H9 (cell line): ENCODE measurements at places on chromosomes 7 and 10.
A peak's percentile ranks its signal among the peaks of the same experiment; 100 is the strongest.

DNA sequence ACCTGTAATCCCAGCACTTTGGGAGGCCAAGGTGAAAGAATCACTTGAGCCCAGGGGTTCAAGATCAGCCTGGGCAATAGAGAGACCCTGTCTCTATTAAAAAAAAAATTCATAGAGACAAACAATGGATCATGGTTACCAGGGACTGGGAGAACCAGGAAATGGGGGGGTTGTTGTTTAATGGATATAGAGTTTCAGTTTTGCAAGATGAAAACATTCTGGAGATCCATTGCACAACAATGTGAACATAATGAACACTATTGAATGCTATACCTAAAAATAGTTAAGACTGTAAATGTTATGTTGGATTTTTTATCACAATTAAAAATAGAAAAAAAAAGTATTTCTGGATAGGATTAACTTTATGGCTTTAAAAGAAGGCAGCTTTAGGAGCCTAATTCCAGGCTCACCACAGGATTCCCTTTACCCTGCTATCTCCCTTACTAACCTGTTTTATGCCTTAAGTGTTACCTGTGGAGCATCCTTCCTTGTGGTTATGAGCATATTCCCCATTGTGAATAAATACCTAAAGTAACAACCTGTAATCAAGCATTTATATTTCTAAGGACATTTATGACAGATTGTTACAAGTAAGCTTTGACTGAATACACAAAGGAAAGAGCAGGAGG, 45.1 kb upstream of the SGCE start:
- DNase-seq: no peak
- H3K4me3 ChIP-seq: no peak overlapping the region
- H3K4me1 ChIP-seq: no peaks in the 10 kb centered on the region
- peak overlapping the region; percentile 85 for H3K27ac ChIP-seq
- no peaks in the 10 kb centered on the region for H3K27me3 ChIP-seq

- peaks cover 3% of the 10 kb centered on the region; the same call in 1 of the 2 replicates for H3K4me1 ChIP-seq
- no peak overlapping the region for H3K4me3 ChIP-seq
- DNase-seq: no peak
- no peak overlapping the region for H3K27ac ChIP-seq
- H3K36me3 ChIP-seq: peaks cover 8% of the 10 kb centered on the region; the same call in 1 of the 2 replicates
These were observed 178.9 kb downstream of the SRPK2 start for GRCh38 chr7:105209870-105210269.

DNA sequence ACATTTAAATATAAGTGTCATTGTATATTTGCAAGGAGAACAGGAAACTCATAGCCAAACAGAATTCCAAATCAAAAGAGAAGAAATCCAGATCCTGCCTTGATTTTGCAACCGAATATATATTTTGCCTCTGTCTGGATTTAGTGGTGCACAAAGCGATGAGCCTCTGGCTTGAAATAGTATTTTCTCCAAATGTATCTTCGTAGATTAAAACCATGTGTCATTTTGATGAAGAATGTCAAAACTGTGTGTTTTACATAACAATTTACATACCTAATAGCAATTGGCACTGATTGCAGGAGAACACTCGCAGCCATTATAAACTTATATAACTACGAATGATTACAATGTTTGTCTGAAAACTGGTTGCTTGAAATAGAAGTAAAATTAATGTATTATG, 156.4 kb downstream of the ARID5B start:
- H3K27ac ChIP-seq: no peak overlapping the region
- DNase-seq: no peak
- no peaks in the 10 kb centered on the region for H3K4me1 ChIP-seq
- H3K36me3 ChIP-seq: no peaks in the 10 kb centered on the region

DNA sequence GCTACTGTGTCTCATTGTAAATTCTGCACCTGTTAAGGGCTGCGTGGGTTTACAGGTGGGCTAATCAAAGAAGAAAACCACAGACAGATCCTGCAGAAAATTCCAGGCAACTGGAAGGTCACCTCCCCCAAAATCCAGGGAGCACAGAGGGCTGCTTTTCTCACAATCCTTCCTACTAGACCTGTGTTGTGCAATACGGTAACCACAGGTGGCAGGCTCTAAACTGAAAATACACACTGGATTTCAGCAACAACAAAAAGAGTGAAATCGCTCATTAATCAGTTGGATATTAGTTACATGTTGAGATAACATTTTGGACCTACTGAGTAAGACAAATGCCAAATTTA, 83.2 kb downstream of the SLC16A9 start:
- H3K27ac ChIP-seq: no peak overlapping the region
- no peak overlapping the region for H3K4me3 ChIP-seq
- no peaks in the 10 kb centered on the region for H3K36me3 ChIP-seq
- no peaks in the 10 kb centered on the region for H3K27me3 ChIP-seq
- no peak for DNase-seq
- H3K4me1 ChIP-seq: 0 out of 2 replicates have a peak, but pooled peaks cover 2% of the 10 kb centered on the region

- H3K4me1 ChIP-seq: no peaks in the 10 kb centered on the region; the same call in 1 of the 2 replicates
- no peaks in the 10 kb centered on the region for H3K36me3 ChIP-seq
- no peak overlapping the region for H3K27ac ChIP-seq
- no peak for DNase-seq
- H3K27me3 ChIP-seq: no peaks in the 10 kb centered on the region
These were observed 51.5 kb downstream of the AFAP1L2 start for GRCh38 chr10:114352653-114353298.

DNA sequence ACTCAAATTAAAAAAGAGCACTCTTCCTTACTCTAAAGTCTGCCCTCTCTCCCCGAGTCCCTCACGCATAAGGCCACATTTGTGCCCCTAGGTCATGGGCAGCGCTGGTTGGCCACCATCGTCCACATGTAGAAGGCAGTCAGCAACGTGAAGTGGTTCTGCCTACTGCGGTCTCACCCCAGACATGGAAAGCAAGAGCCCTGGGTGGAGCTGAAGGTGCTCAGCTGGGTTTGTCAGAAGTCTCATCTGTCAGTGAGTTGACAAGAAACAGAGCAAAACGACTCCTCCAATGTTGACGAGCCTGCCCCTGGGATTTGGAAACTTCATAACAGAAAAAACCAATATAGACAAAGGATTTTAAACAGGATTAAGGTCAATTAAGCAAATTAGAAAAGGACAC, 192.3 kb upstream of the PRSS58 start:
- H3K4me3 ChIP-seq: no peak overlapping the region
- no peaks in the 10 kb centered on the region for H3K4me1 ChIP-seq
- H3K27me3 ChIP-seq: no peaks in the 10 kb centered on the region
- H3K36me3 ChIP-seq: no peaks in the 10 kb centered on the region
- H3K27ac ChIP-seq: no peak overlapping the region

GRCh38 chr10:103295374-103296015, 18.6 kb downstream of the INA start:
- no peak overlapping the region for H3K4me3 ChIP-seq
- H3K36me3 ChIP-seq: no peaks in the 10 kb centered on the region
- H3K27me3 ChIP-seq: no peaks in the 10 kb centered on the region
- no peak overlapping the region for H3K27ac ChIP-seq
- no peak for DNase-seq
- no peaks in the 10 kb centered on the region for H3K4me1 ChIP-seq

- H3K27ac ChIP-seq: no peak overlapping the region
- H3K27me3 ChIP-seq: no peaks in the 10 kb centered on the region
- no peak for DNase-seq
- H3K4me3 ChIP-seq: no peak overlapping the region
These were observed 64.4 kb downstream of the KCND2 start for GRCh38 chr7:120337308-120337907.

- H3K36me3 ChIP-seq: no peaks in the 10 kb centered on the region
- H3K27me3 ChIP-seq: no peaks in the 10 kb centered on the region
- no peak overlapping the region for H3K27ac ChIP-seq
- DNase-seq: no peak
These were observed 150.4 kb downstream of the TAX1BP1 start for GRCh38 chr7:27890205-27890849.

- H3K27ac ChIP-seq: no peak overlapping the region
- H3K4me3 ChIP-seq: no peak overlapping the region
- no peaks in the 10 kb centered on the region for H3K4me1 ChIP-seq
- H3K36me3 ChIP-seq: no peaks in the 10 kb centered on the region
- no peaks in the 10 kb centered on the region for H3K27me3 ChIP-seq
- DNase-seq: no peak
These were observed 53.7 kb upstream of the MTPN start for GRCh38 chr7:136030867-136031318.

DNA sequence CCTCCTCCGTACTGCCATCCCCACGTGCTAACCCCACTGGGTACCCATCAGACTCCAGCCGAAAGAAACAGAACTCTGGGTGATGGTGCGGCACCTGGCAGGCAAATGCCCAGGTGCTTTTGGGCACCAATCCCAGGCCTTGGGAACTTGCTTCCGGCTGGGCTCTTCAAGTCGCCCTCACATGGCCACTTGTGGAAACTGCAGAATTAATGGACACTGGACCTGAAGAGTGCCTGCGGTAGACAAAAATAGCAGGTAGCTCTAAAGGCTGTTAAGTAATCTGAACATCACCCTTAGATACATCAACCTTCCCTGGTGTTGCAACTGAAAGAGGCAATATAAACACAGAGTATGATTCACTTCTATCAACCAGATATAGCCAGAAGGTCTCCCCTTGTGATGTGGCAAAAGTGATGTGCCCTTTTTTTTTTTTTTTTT, 644.4 kb downstream of the GRM8 start:
- H3K36me3 ChIP-seq: no peaks in the 10 kb centered on the region; the same call in 2 of the 3 replicates
- H3K4me3 ChIP-seq: no peak overlapping the region
- H3K4me1 ChIP-seq: no peaks in the 10 kb centered on the region
- peak; percentile 84 for DNase-seq
- H3K27me3 ChIP-seq: no peaks in the 10 kb centered on the region

DNA sequence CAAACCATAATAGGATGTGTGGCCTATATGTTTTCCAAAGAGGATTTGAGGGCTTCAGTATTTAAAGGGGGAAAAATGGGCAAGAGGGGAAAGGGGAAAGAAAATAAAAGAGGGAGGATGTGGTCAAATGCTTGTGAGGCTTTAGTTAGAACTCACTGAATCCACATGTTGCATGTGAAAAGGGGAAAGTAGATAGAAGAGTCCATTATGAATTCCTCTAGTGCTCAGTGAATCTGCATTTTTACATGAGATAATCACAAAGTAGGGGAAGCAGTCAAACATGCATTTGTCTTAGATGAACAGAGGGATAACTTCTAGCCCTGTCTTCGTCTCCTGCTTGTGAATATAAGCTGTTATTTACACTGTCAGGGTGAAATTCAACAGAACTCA, 24.6 kb upstream of the AKAP9 start:
- H3K27me3 ChIP-seq: no peaks in the 10 kb centered on the region
- H3K4me1 ChIP-seq: no peaks in the 10 kb centered on the region
- H3K36me3 ChIP-seq: no peaks in the 10 kb centered on the region
- H3K4me3 ChIP-seq: no peak overlapping the region

DNA sequence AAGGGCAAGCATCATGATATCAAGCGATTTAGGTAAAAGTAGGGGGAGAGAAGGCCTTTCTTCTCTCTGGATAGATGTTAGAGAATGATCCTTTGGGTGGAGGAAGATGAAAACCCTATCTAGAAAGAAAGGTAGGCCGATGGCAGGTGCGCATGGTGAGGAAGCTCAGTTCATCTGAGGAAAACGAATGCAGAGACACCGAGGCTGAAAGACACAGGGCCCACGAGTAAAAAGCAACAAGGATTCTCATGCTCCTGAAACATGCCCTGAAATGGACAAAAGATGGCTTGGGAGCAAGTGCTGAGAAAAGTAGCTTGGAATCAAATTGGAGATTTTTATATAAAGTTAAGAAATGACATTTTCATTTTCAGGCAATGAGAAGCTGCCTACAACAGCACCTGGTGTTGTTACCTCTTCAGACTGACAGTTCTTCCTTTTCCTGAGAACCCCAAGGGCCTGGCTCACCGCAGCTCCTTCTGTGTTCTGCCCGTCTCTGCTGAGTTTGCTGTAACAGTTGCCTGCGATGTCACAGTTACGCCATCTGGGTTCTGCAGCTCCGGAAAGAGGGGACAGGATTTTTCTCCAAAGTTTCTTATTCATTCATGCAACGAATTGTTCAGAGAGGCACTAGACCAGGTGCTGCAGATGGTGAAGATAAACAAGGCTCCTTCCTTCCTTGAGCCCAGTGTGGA, 402.0 kb upstream of the KLF6 start:
- no peak overlapping the region for H3K27ac ChIP-seq
- DNase-seq: no peak
- no peaks in the 10 kb centered on the region for H3K27me3 ChIP-seq
- no peak overlapping the region for H3K4me3 ChIP-seq
- H3K4me1 ChIP-seq: no peaks in the 10 kb centered on the region
- no peaks in the 10 kb centered on the region for H3K36me3 ChIP-seq

DNA sequence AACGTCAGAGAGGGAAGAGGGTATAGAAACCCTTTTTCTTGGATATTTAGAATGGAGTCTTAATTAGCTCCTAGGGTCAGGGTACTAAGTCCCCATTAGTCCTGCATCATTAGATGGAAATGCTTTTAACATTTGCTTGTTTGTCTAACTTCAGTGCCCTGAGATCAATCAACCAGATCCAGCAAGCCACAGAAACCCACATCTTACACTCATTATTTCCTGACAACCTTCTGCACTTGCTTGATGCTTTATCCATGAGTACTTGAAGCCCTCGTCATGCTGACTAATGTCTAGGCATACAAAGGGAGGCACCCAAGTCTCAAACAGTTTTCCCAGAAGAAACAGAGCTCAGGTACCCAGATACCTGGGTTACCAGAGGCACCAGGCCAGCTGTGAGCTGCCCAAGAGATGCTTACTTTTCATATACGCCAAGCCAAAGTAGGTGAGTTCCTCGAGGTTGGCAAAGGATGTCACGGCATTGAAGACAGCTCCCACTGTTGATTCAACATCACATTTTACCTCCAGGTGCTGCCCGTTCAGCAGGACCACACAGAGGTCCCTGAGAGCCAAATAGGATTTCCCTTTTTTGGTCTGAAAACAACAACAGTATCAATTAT, 42.7 kb downstream of the FRMPD2 start:
- H3K4me1 ChIP-seq: 0 out of 2 replicates have a peak, but pooled peaks cover 1% of the 10 kb centered on the region
- H3K27me3 ChIP-seq: no peaks in the 10 kb centered on the region
- peak; percentile 5 for DNase-seq
- H3K27ac ChIP-seq: no peak overlapping the region
- no peaks in the 10 kb centered on the region for H3K36me3 ChIP-seq
- H3K4me3 ChIP-seq: no peak overlapping the region

DNA sequence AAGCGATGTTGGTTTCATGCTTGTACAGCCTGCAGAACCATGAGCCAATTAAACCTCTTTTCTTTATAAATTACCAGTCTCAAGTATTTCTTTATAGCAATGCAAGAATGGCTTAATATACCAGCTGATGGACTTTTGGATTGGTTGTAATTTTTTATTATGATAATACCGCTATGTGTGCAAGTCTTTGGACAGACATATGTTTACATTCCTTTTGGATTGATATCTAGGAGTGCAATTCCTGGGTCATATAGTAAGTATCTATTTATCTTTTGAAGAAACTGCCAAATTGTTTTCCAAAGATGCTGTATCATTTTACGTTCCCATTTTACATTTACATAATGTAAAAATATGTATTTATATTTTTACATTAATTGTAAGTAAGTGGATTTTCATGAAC, 81.2 kb upstream of the PIP4K2A start:
- H3K4me1 ChIP-seq: no peaks in the 10 kb centered on the region
- H3K36me3 ChIP-seq: no peaks in the 10 kb centered on the region
- no peak overlapping the region for H3K4me3 ChIP-seq
- DNase-seq: no peak

- H3K4me1 ChIP-seq: peaks cover 6% of the 10 kb centered on the region; the same call in 1 of the 2 replicates
- DNase-seq: no peak
- H3K4me3 ChIP-seq: no peak overlapping the region
- no peaks in the 10 kb centered on the region for H3K36me3 ChIP-seq
- H3K27ac ChIP-seq: no peak overlapping the region
- H3K27me3 ChIP-seq: no peaks in the 10 kb centered on the region; the same call in 1 of the 2 replicates
These were observed 531.8 kb downstream of the KCNMA1 start for GRCh38 chr10:77105761-77106221.

- H3K27me3 ChIP-seq: no peaks in the 10 kb centered on the region
- H3K27ac ChIP-seq: no peak within 1 kb of the TSS
- H3K4me3 ChIP-seq: peak within 1 kb of the TSS; percentile 93
- peak; percentile 43 for DNase-seq
- peaks cover 48% of the 10 kb centered on the region for H3K36me3 ChIP-seq
These were observed at the start of gene UFSP1 for GRCh38 chr7:100888988-100889750. Gene UFSP1, minus strand, starts transcription at chr7:100889715. Its CDS starts 444 bp downstream, at chr7:100889271.
